ENCODE measurements at places on chromosomes 7 and 10. TPM values are rescaled to one million over a fixed set of nuclear protein-coding genes. Genes with fewer than 3 reads are reported as not detected.

- H3K36me3 ChIP-seq, result peaks cover 4% of the 10 kb centered on the region
- H3K27ac ChIP-seq, result peak overlapping the region; percentile 95
- DNase-seq, result no peak
- peak overlapping the region; percentile 100 for H3K4me3 ChIP-seq
- no peaks in the 10 kb centered on the region for H3K27me3 ChIP-seq
These were observed 797 bp upstream of the STMP1 start for GRCh38 chr7:135661311-135662122.

The P4HA1 gene
- 59.9 TPM for total RNA-seq

The OR9A4 gene
- not detected for total RNA-seq

The ZNF32 gene
- 33.2 TPM for total RNA-seq

The OR2A2 gene
- not detected for total RNA-seq

Measured in lower lobe of right lung (tissue), 2 donors.